ENCODE measurements at places on chromosomes 4 and X. TPM values are rescaled to one million over a fixed set of nuclear protein-coding genes. Genes with fewer than 3 reads are reported as not detected.

Gene CLDN34
- polyA plus RNA-seq, result not detected

GRCh38 chrX:143994206-143994605 is 110.3 kb downstream of the UBE2NL start:
- H3K27me3 ChIP-seq, result no peaks in the 10 kb centered on the region
- DNase-seq, result no peak
- H3K27ac ChIP-seq, result no peak overlapping the region
- no peaks in the 10 kb centered on the region for H3K36me3 ChIP-seq
- H3K4me3 ChIP-seq, result no peak overlapping the region

Gene RTL9
- 0.02 TPM for polyA plus RNA-seq

DNA sequence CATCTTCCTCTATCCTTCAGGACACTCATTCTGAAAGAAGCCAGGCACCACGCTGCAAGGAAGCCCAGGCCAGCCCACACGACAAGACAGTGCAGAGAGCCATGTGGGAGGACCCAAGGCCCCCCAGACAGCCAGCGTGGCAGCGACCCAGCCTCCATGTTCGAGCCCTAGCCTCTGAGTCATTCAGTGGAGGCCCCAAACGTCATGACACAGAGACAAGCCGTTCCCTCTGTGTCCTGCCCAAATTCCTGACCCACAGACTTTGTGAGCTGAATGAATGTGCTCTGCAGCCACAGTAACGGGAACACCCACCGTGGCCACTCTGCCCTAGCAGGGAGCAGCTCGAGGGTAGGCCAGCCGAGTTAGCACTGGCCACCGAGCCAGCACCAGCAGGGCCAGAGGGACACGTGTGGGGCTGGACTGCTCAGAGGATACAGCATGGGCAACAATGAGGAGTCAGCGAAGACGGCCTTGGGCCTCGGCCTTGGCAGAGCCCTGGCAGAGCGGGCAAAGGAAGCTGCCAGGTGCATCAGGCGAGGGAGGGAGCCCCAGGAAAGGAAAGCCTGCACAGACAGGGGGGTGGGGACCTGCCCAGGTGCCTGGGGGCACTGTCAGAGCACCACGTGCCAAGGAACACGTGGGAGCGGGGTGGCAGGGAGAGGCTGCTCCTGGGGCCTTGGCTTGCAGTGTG is 8.6 kb downstream of the BLOC1S4 start:
- no peaks in the 10 kb centered on the region for H3K36me3 ChIP-seq
- no peak overlapping the region for H3K27ac ChIP-seq
- DNase-seq, result no peak
- no peaks in the 10 kb centered on the region for H3K27me3 ChIP-seq

GRCh38 chrX:111779582-111779981 is 96.4 kb upstream of the TRPC5OS start:
- H3K36me3 ChIP-seq, result no peaks in the 10 kb centered on the region
- no peak overlapping the region for H3K4me3 ChIP-seq
- H3K27me3 ChIP-seq, result peaks cover 5% of the 10 kb centered on the region
- no peak overlapping the region for H3K27ac ChIP-seq
- H3K4me1 ChIP-seq, result no peaks in the 10 kb centered on the region

- no peaks in the 10 kb centered on the region for H3K36me3 ChIP-seq
- H3K4me3 ChIP-seq, result no peak overlapping the region
- H3K27me3 ChIP-seq, result no peaks in the 10 kb centered on the region
- H3K4me1 ChIP-seq, result no peaks in the 10 kb centered on the region
- peak; percentile 36 for DNase-seq
Measured at GRCh38 chrX:140918398-140919038, 83.9 kb upstream of the SPANXB1 start.

Gene SLC4A4
- polyA plus RNA-seq, result not detected

Gene UBL4A
- 27.4 TPM for polyA plus RNA-seq

Gene DCAF4L1
- polyA plus RNA-seq, result 0.05 TPM

Gene IL1RAPL1
- polyA plus RNA-seq, result 4.5 TPM

Gene MAGEA10
- polyA plus RNA-seq, result 49.8 TPM

GRCh38 chrX:42616981-42617380 is 161.0 kb downstream of the PPP1R2C start:
- DNase-seq, result no peak
- no peak overlapping the region for H3K4me3 ChIP-seq
- H3K27ac ChIP-seq, result no peak overlapping the region
- H3K27me3 ChIP-seq, result no peaks in the 10 kb centered on the region

Gene LGI2
- not detected for polyA plus RNA-seq

Gene AKAP14
- polyA plus RNA-seq, result 0.23 TPM

- H3K27me3 ChIP-seq, result no peaks in the 10 kb centered on the region
- no peaks in the 10 kb centered on the region for H3K4me1 ChIP-seq
- H3K27ac ChIP-seq, result no peak overlapping the region
- no peaks in the 10 kb centered on the region for H3K36me3 ChIP-seq
- DNase-seq, result no peak
Measured at GRCh38 chr4:637536-638280, 12.3 kb downstream of the PDE6B start.

Gene VCX
- polyA plus RNA-seq, result not detected

Measured in SK-N-SH (cell line).